GOT3 (cell line): ENCODE measurements at places on chromosomes 5 and 9.

- no peak for DNase-seq
Measured at GRCh38 chr5:108101821-108102220, 280.1 kb downstream of the FBXL17 start.

DNA sequence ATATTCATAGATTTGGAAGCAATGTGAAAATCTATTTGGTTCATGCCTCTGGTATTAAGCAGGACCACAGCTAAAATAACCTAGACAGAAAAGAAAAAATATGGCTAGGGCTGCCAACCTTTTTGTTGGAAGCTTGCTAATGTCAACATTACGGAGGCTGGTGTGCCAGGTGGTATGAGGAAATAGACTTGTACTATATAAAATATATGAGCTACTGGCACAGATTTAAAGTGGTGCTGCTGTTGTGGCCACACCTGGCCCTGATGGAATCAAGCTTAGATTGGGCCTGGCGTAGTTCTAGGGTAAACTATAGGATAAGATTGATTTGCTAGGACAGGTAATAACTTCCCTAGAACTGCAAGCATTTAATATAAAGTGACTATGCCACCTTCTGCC, 10.6 kb upstream of the PARP8 start:
- DNase-seq = no peak

- DNase-seq = no peak
Measured at GRCh38 chr5:180085837-180086236, 14.3 kb upstream of the RNF130 start.

DNA sequence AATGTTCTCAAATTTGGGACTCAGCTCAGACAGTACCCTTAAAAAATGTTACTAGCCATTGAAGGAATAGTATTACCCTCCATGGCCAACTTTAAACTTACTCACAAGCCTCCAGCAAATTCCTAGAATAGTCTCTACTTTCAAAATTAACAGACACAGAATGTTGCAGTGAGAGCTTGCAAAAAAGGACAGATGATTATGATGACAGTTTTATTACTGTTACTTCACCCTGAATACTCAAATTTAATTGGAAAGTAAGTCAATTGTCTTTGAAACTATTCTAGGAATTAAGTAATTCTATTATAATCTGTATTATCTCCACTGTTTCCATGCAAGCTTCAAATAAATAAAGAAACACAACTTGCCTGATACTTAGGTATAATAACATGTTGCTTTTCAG, 288.3 kb downstream of the SLF1 start:
- DNase-seq = no peak

DNA sequence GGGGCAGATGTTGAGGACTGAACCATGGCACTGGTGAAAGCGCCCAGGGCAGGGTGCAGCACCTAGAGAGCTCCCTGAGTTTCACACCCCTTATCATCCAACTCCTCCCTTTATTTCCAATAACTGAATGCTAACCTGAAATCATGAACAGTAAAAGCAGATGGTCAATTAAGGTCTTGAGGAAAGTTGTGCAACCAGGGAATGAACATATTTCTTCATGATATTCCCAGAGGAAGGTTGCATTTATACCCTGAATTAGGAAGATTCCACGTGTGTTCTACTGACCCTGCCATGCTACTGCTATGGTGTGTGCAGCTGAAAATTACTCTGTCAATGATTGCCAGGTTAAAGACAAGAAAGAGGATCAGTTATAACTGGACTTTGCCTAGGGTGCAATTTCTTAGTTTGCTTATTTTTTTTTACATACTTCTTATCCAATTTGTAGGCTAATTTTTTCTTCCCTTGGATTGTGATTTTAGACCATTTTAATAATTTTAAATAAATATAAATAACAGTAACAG, 319.8 kb downstream of the SEMA5A start:
- no peak for DNase-seq

DNA sequence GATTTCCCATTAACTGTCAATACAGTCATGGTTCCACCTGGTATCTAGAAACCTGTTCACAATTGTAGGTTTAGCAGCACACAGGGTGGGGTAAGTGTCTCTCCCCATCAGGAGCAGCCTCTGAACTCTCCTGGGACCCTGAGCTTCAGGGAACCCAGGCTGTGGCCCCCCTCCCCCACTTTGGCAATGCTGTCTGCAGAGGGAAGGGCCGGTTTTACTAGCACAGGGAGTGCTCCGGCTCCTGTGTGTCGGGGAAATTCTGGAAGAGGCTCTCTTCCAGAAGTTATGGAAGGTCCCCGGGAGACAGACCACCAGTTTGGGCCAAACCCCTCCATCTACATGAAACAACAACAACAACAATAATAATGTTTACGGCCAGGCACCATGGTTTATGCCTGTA, 9.9 kb downstream of the DAB2IP start:
- no peak for DNase-seq

DNA sequence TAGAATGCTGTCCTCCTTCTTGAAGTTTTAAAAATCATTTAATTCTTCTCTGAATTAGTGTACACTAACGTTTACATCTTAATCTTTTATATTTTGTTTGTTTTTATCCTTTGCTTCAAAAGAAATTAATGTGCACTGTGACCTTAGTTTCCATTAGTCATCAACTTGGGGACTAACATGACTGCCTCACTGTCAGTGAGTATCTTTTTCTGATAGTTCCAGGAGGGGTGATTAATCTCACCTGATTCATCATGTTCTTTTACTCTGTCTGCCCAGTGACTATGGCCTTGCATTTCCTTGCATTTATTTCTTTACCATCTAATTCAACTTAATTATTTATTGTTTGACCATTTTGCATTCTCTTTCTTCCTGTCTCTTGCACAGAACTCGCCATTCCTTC, 33.4 kb upstream of the NR3C1 start:
- no peak for DNase-seq

- DNase-seq = no peak
Measured at GRCh38 chr5:158660726-158661125, 439.0 kb downstream of the EBF1 start.

DNA sequence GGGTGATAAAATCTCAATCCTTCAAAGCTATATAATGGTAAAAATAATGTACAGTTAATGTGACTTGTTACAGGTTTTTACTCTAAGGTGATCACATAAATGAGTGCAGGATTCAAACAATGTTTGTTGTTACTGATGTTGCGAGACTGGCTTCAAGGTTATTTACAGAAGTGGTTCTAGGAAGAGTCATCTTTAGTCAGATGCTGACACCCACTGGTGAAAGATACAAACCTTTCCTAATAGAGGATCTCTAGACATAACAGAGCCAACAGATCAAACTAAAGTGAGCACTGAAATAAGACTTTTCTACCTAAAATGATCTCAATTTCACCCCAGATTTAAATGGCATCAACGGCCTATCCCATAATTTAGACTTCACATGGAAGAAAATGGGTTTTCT, 20.2 kb downstream of the ARSB start:
- no peak for DNase-seq

DNA sequence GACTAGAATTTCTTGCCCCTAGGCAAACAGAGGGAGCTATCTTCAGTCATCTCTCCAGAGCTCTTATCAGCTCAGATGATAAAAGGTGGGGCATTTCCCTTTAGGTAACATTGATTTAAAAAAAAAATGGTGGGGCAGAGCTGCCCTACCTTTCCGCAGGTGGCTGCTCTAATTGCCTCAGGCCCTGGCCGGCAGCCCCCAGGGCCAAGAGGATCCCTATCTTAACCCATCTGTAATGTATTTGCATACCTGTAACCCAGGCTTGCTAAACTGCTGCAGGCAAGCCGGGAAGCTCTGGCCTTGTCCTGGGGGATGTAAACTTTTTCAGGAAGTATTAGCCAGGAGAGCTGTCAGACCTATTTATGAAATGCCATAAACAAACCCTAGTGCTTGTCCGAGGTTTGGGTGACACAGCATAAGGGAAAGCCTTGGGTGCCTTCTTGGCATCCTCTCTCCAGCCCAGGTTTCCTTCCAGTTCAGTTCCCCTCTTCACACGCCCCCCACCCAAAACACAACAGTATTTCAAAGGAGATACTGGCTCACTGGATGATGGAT, 20.9 kb upstream of the ZSWIM6 start:
- no peak for DNase-seq

- DNase-seq = no peak
Measured at GRCh38 chr9:32011049-32011448, 373.4 kb upstream of the ACO1 start.

DNA sequence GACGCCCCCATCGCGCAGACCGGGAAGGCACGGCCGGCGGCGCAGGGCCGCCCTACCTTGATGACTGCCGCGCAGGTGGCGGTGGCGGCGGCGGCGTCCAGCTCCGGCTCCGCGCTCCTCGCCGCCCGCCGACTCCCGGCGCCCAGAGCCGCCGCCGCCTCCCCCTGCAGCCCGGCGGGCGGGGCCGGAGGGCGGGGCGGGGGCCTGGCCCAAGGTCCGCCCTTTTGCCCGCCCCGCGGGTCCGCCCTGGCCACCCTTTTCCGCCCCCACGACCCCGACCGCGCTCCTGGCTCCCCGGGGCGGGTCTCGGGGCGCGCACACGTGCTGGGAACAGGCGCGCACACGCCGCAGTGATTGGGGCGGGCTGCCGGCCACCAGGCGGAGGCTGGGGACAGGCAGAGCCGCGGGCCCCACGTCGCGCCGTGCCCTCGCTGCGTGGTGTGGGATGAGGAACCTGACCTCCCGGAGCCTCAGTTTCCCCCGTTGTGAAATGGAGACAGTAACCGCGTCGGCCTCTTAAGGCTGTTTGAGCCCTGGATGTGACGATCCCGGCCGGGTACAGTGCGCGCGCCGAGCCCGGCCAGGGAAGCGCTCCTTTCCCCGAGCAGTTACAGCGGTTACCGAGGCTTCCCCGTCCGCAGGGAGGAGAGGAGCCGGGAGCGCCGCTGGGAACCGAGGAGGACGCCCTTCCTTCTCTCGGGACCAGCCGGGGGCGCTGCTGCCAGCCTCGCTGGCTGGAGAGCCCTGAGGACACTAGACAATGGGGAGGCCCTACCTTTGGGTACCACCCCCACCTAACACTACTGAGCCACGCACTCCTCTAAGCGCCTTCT, at the start of gene CORO2A:
Gene CORO2A (minus strand): TSS at position 135 of the 833 bp plus-strand sequence. CDS start 34,977 bp downstream, outside the sequence.
- no peak for DNase-seq

GRCh38 chr5:150451594-150451993, 2.1 kb upstream of the RPS14 start:
- no peak for DNase-seq

- no peak for DNase-seq
Measured at GRCh38 chr5:35902046-35902672, 36.3 kb downstream of the CAPSL start.
